Stimulated activated CD4-positive, alpha-beta T cell treated with anti-CD3 and anti-CD28 coated beads, Interleukin-4, amount 100 ng/mL, for 24 hours (primary cell): ENCODE measurements at places on chromosomes 6 and 20.

DNA sequence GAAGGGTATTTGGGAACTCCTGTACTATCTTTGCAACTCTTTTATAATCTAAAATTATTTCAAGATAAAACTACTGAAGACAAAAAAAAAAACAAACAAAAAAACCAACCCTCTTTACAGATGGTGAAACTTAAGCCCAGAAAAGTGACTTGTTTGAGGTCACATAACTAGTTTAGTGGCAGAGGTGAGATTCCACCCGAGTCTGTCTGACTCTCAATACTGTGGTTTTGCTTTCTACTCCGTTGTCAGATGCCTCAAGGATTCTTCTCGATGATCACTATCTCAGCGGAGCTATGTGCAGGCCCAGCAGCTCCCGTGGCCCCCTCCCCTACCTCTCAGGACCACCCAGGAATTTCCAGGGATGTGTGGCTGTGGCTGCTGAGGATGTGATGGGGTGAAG lies 36.1 kb upstream of the KCNB1 start:
- DNase-seq, result no peak

- DNase-seq, result no peak
Observed at GRCh38 chr6:3739311-3739897, 12.1 kb downstream of the PXDC1 start.

- no peak for DNase-seq
Observed at GRCh38 chr6:81682858-81683620, 69.4 kb downstream of the TENT5A start.

GRCh38 chr6:168124158-168124557 lies 45.1 kb upstream of the FRMD1 start:
- DNase-seq, result no peak

GRCh38 chr20:46056027-46056833 lies 27.2 kb downstream of the SLC12A5 start:
- no peak for DNase-seq

DNA sequence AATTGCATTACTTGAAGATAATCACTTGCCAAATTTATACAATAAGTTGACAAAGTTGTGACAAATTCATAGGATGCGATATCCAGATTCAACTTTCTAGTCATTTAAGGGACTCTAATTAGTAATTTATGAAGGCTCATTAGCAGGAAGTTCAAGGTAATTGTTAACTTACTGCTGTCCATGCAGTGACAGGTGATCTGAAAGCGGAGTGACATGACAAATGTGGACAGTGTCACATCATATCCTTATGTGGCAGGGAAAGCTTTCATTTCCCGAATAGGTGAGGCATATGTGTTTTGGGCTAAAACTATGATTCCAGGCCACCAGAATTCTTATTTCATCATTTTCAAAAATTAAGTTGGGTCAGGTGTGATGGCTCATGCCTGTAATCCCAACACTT lies 115.9 kb upstream of the BMP2 start:
- DNase-seq, result no peak

GRCh38 chr20:44287272-44288097 lies 23.5 kb downstream of the FITM2 start:
- no peak for DNase-seq
